ENCODE measurements at places on chromosomes 4 and X.

- DNase-seq, result no peak
These were observed 55.6 kb downstream of the TSPAN7 start for GRCh38 chrX:38616904-38617303.

GRCh38 chr4:24477919-24478318 lies 106.4 kb downstream of the DHX15 start:
- no peak for DNase-seq

GRCh38 chr4:24209131-24209530 lies 319.3 kb upstream of the PPARGC1A start:
- no peak for DNase-seq

DNA sequence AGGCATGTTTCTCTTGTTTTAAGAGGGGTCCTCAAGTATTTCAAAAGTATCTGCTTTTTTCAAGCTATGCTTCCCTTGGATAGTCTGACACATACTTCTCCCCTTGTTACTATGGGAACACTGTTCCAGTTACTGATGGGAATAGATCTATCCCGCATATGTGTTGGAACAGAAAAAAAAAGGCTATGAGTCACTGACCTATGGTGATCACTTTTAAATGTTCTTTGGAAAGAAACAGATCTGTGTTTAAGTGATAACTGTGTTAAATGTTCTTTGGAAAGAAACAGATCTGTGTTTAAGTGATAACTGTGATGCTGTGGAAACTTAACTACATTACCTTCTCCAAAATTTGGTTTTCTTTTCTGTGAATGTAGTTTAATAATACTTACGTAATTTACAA lies 303.2 kb downstream of the TEX13C start:
- DNase-seq, result no peak

DNA sequence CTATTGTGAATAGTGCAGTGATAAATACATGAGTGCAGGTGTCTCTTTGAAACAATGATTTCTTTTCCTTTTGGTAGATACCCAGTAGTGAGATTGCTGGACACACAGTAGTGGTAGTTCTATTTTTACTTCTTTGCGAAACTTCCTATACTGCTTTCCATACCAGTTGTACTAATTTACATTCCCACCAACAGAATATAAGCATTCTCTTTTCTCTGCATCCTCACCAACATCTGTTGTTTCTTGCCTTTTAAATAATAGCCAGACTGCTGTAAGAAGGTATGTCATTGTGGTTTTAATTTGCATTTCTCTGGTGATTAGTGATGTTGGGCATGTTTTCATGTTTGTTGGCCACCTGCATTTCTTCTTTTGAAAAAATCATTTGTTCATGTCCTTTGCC lies 105.9 kb downstream of the COL4A6 start:
- no peak for DNase-seq

- no peak for DNase-seq
These were observed 97.0 kb upstream of the ZC4H2 start for GRCh38 chrX:65073233-65073632.

GRCh38 chrX:16834806-16835205 lies 35.4 kb downstream of the RBBP7 start:
- DNase-seq, result no peak

GRCh38 chr4:165879641-165880040 lies 6.6 kb downstream of the TLL1 start:
- no peak for DNase-seq

- DNase-seq, result no peak
These were observed 1098.5 kb upstream of the LCORL start for GRCh38 chr4:19119904-19120560.

DNA sequence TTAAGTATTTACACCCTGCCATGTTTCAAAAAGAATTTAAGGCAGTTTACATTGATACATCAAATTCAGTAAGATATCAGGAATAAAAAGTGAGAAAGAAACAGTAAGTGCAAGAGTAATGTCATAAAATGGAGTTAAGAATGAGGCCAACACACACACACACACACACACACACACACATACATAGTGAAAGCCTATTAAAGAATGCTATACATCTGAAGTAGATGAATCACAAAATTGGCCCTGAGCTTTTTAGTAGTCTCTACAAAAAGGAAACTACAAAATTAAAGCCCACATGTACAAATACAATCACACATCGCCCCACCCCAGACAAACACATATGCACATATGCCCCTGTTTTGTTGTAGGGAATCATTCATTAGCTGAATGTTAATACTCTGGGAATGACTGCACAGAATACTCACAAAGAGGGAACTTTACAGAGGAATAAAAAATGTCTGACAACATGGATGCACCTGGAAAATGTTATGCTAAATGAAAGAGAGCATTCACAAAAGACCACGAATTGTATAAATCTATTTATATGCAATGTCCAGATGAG lies 428.8 kb downstream of the IL15 start:
- DNase-seq, result no peak

DNA sequence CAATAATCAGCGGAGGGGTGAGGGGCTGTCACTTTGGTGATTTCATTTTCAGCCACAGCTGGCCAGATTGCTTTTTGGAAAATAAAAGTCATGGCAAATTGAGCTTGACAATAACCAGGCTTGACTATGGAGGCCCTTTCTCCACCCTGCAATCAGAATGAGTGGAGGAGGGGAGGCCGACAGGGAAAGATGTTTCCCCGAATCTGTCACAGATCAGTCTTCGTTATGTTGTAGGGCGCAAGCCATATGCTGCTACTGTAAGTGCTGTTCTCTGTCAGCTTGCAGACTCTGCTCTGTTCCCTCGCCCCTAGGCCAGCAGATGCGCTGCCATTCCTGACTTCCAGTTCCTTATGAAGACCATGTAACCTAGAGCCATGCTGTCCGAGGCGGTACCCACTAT lies 114.1 kb downstream of the MGST2 start:
- no peak for DNase-seq

DNA sequence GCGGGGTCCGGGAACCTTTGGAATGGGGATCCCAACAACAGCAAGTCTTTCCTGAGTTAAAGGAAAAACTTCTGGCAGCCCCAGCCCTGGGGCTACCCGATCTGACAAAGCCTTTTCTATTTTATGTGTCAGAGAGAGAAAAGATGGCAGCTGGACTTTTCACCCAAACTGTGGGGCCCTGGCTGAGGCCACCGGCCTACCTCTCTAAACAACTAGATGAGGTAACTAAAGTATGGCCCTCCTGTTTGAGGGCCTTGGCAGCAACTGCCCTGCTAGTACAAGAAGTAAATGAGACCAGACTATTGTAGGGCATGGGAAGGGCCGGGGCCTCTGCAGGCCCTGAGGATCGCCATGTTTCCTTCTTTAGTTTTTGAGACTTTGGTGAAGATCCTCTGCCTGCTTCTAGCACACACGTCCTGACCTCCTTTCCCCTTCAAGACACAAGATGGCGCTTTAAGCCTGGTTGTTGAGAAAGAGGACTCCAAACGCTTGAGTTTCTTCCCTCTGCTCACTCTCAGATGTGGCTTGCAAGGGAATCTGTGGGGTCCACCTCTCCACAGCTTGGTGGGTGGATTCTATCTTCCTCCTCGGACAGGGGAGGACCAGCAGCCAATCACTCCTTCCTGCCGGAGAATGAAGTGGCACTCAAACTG lies 18.5 kb upstream of the DRD5 start:
- peak; percentile 87 for DNase-seq

GRCh38 chr4:54475546-54475945 lies 182.2 kb upstream of the KIT start:
- no peak for DNase-seq

DNA sequence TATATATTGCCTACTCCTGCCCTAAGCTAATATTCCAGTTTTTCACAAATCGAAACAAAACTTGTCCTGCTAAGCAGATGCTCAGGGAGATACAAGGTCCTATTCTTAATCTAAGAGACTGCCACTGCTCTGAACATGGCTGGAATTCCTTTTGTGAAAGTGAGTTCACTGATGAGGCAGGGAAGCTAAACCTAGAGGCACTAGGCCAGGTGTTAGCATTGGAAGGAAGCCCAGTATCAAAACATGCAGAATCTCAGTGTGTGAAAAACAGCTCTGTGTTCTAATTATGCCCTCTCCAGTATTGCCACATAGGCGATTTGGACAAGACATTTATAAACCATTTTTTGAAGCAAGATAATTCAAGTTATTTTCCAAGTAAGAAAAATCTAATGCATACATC lies 47.6 kb downstream of the ABCG2 start:
- DNase-seq, result peak; percentile 58

GRCh38 chr4:7675612-7676320 lies 241.0 kb upstream of the PSAPL1 start:
- DNase-seq, result no peak

- DNase-seq, result no peak
These were observed 228.6 kb upstream of the BCOR start for GRCh38 chrX:40326186-40326965.

- DNase-seq, result no peak
These were observed 642.4 kb downstream of the TRIML1 start for GRCh38 chr4:188781655-188782054.

GRCh38 chr4:40649321-40649720 lies 19.7 kb upstream of the RBM47 start:
- DNase-seq, result no peak

Data from NCI-H2081 (cell line).